Vagina (tissue), 2 donors: ENCODE measurements at places on chromosomes 4 and X. TPM values are rescaled to one million over a fixed set of nuclear protein-coding genes. Genes with fewer than 3 reads are reported as not detected.
A peak's percentile ranks its signal among the peaks of the same experiment; 100 is the strongest.

DNA sequence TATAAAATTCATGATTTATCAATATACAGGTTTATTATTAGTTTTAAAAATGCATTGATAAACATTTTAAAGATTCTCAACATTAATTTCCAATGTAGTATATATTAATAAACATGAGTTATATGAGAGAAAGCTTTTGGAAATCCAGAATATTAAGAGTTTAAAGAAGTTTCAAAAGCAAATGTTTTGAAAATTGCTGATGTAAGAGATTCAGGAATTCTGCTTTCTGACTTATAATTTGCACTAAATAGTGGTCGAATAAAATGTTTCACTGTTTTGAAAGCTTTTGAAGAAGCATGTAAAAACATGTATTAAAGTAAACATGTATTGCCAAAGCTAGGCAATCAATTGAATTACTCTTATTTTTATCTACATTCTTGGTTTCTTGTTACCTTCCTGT, 151.2 kb upstream of the CXorf51B start:
- no peak overlapping the region for H3K27ac ChIP-seq
- no peak overlapping the region for H3K4me3 ChIP-seq
- H3K27me3 ChIP-seq: no peaks in the 10 kb centered on the region
- no peak for DNase-seq
- H3K36me3 ChIP-seq: no peaks in the 10 kb centered on the region
- no peaks in the 10 kb centered on the region for H3K4me1 ChIP-seq

The NRK gene
- total RNA-seq: 0.49 TPM

DNA sequence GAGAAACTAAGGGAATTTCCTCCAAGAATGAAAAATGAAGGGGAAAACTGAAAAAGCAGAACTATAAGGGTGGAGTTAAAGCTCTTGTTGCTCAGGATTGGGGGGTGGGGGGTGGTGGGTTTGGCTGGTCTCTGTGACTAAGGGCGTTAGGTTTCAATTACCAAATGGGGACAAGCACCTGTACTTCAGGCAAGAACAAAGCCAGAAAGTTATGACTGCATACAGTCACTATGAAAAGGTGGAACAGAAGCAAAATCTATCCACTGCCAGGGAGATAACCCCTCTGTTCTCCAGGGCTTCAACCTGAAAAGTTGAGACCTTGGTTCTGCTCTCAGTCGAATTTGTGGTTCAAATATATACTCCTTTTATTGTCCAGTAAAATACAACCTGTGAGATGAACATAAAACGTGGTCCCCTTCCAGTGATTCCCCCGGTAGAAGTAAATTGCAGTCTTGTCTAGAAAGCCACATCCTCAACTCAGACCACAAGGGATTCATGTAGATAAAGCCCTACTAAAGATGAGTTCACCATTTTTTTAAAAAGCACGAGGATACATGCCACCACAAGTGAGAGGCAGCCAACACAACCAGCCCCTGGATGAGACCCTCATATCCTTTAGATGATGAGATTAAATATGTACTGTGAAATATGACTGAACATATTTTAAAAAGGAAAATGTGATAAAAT, 257.1 kb upstream of the RPS6KA3 start:
- no peaks in the 10 kb centered on the region for H3K36me3 ChIP-seq
- H3K27me3 ChIP-seq: no peaks in the 10 kb centered on the region
- H3K4me3 ChIP-seq: no peak overlapping the region
- no peak overlapping the region for H3K27ac ChIP-seq

- no peaks in the 10 kb centered on the region for H3K36me3 ChIP-seq
- no peaks in the 10 kb centered on the region for H3K4me1 ChIP-seq
- H3K27me3 ChIP-seq: no peaks in the 10 kb centered on the region
- no peak overlapping the region for H3K4me3 ChIP-seq
- H3K27ac ChIP-seq: no peak overlapping the region
Observed at GRCh38 chr4:79551555-79551954, 143.5 kb upstream of the GK2 start.

- H3K27ac ChIP-seq: no peak overlapping the region
- no peaks in the 10 kb centered on the region for H3K27me3 ChIP-seq
- no peak for DNase-seq
- no peaks in the 10 kb centered on the region for H3K4me1 ChIP-seq
Observed at GRCh38 chrX:15563056-15563455, 37.7 kb downstream of the ACE2 start.

DNA sequence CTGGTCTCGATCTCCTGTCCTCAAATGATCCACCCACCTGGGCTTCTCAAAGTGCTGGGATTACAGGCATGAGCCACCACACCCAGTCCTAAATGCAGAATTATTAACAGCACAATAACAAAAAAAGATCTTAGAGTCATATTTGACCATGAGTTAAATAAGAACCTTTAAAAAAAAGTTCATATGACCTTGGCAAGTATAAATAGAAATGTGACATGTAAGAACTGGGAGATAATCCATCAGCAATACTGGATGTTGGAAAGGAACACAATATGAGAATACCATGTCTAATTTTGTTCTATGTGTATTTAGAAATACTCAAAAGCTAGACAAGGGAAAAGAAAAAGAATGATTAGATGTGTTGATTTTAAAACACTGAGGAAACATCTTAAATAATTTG, 231.6 kb downstream of the RAPGEF2 start:
- H3K27me3 ChIP-seq: no peaks in the 10 kb centered on the region
- H3K4me3 ChIP-seq: no peak overlapping the region
- peaks cover 27% of the 10 kb centered on the region for H3K36me3 ChIP-seq
- no peak for DNase-seq

The BEX2 gene
- total RNA-seq: 7.4 TPM

- H3K27ac ChIP-seq: no peak overlapping the region
- H3K4me3 ChIP-seq: no peak overlapping the region
- no peak for DNase-seq
- no peaks in the 10 kb centered on the region for H3K27me3 ChIP-seq
Observed at GRCh38 chr4:66590488-66591215, 920.4 kb upstream of the EPHA5 start.

DNA sequence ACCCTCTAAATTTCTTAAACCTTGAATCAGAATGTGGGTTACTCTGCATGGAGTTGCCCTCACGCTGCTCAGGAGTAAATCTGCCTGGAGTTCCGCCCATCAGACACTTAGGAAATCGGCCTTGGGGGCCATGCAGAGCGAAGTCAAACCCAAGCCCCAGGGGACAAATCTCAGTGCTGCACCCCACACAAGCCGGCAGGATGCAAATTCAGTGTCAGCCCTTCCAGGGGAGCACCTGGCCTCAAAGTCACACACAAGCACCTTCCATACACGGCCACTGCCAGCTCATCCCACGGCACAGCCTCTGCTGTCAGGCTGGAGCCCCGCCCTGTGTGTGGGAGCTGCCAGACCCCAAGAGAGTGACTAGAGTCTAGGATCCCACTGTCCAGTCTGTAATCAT, 27.4 kb downstream of the RNF212 start:
- H3K36me3 ChIP-seq: no peaks in the 10 kb centered on the region
- peaks cover 18% of the 10 kb centered on the region for H3K4me1 ChIP-seq
- peak; percentile 44 for DNase-seq
- H3K4me3 ChIP-seq: no peak overlapping the region
- H3K27ac ChIP-seq: no peak overlapping the region

- no peaks in the 10 kb centered on the region for H3K36me3 ChIP-seq
- no peak overlapping the region for H3K4me3 ChIP-seq
- H3K27ac ChIP-seq: no peak overlapping the region
Observed at GRCh38 chr4:171667906-171668305, 145.3 kb upstream of the GALNTL6 start.

- no peaks in the 10 kb centered on the region for H3K4me1 ChIP-seq
- no peak overlapping the region for H3K4me3 ChIP-seq
- H3K36me3 ChIP-seq: no peaks in the 10 kb centered on the region
- no peak overlapping the region for H3K27ac ChIP-seq
Observed at GRCh38 chr4:3809451-3810110, 43.4 kb downstream of the ADRA2C start.

- no peak overlapping the region for H3K27ac ChIP-seq
- no peaks in the 10 kb centered on the region for H3K27me3 ChIP-seq
- no peak for DNase-seq
- no peak overlapping the region for H3K4me3 ChIP-seq
Observed at GRCh38 chr4:3250956-3251690, 2.2 kb downstream of the MSANTD1 start.

The HTN3 gene
- not detected for total RNA-seq

- H3K4me1 ChIP-seq: peaks cover 21% of the 10 kb centered on the region
- no peak overlapping the region for H3K4me3 ChIP-seq
- H3K27ac ChIP-seq: no peak overlapping the region
- H3K36me3 ChIP-seq: no peaks in the 10 kb centered on the region
- no peak for DNase-seq
Observed at GRCh38 chr4:113708250-113708649, 53.3 kb downstream of the CAMK2D start.

The MAGEE2 gene
- total RNA-seq: not detected

The STK32B gene
- 6.4 TPM for total RNA-seq

The GAB1 gene
- 29.0 TPM for total RNA-seq

GRCh38 chr4:13470379-13470778, 13.8 kb downstream of the RAB28 start:
- H3K27me3 ChIP-seq: no peaks in the 10 kb centered on the region
- DNase-seq: no peak
- H3K4me3 ChIP-seq: no peak overlapping the region
- H3K36me3 ChIP-seq: no peaks in the 10 kb centered on the region
- no peak overlapping the region for H3K27ac ChIP-seq
- H3K4me1 ChIP-seq: no peaks in the 10 kb centered on the region

The NPNT gene
- total RNA-seq: 11.0 TPM

- DNase-seq: no peak
- peaks cover 44% of the 10 kb centered on the region for H3K4me1 ChIP-seq
- no peak overlapping the region for H3K4me3 ChIP-seq
- peak overlapping the region; percentile 36 for H3K27ac ChIP-seq
- no peaks in the 10 kb centered on the region for H3K36me3 ChIP-seq
- H3K27me3 ChIP-seq: no peaks in the 10 kb centered on the region
Observed at GRCh38 chr4:24778464-24779225, 16.7 kb upstream of the SOD3 start.

DNA sequence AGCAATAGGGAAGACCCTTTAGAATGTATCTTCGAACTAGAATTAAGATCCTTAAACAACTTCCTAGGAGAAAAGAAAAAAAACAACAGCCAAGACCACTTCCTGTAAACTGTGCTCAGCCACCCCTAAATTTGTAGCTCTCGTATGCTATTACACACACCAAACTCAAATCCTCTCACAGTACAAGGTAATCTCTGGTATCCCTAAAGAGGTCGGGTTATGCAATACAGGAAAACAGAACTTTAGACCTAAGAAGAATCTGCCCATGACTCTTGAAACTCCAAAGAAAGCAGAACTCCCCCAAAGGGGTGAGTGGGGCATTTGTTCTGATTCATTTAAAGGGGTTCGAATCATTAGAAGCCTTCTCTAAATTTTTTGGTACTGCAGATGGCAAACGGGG, 170.9 kb upstream of the CASK start:
- H3K4me1 ChIP-seq: no peaks in the 10 kb centered on the region
- no peak overlapping the region for H3K27ac ChIP-seq
- no peaks in the 10 kb centered on the region for H3K27me3 ChIP-seq
- no peaks in the 10 kb centered on the region for H3K36me3 ChIP-seq

The NDST3 gene
- total RNA-seq: 0.74 TPM

DNA sequence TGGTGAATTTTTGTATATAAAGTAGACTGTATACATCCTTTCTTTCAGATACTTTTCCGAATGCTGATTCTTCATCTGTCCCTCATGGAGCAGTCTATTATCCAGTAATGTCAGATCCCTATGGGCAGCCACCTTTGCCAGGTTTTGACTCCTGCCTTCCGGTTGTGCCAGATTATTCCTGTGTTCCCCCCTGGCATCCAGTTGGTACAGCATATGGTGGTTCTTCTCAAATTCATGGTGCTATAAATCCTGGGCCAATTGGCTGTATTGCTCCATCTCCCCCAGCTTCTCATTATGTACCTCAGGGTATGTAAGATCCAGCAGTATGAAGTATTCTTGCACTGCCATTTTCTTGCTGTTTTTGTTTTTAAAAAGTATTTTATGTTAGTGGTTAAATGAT, 78.7 kb downstream of the ALG13 start:
- H3K36me3 ChIP-seq: peaks cover 7% of the 10 kb centered on the region
- no peak for DNase-seq
- no peak overlapping the region for H3K4me3 ChIP-seq
- H3K27me3 ChIP-seq: no peaks in the 10 kb centered on the region
- no peaks in the 10 kb centered on the region for H3K4me1 ChIP-seq

- H3K4me1 ChIP-seq: no peaks in the 10 kb centered on the region
- no peaks in the 10 kb centered on the region for H3K36me3 ChIP-seq
- no peak overlapping the region for H3K4me3 ChIP-seq
- DNase-seq: no peak
Observed at GRCh38 chr4:20391198-20391597, 139.5 kb downstream of the SLIT2 start.

DNA sequence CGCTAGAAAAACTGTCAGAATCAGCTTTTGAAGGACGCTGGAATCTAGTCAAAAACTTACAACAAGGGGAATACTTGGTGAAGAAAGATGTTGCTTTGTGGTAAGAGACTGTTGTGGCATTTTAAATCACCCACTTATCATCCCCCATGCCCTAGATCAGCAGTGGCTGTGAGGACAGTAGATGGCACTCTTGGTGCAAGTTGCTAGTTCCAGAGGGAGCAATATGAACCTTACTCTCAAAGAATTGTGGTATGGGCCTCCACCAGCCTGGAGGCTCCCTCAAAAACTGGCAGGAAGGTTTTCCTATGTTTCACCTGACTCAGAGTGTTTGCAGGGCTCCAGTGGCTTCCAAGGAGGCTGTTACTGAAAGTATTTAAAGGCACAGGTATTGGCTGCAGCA, 37.7 kb upstream of the SLC16A2 start:
- DNase-seq: no peak
- H3K4me3 ChIP-seq: no peak overlapping the region
- H3K4me1 ChIP-seq: no peaks in the 10 kb centered on the region
- H3K27ac ChIP-seq: no peak overlapping the region
- H3K27me3 ChIP-seq: no peaks in the 10 kb centered on the region
- no peaks in the 10 kb centered on the region for H3K36me3 ChIP-seq

- no peaks in the 10 kb centered on the region for H3K27me3 ChIP-seq
- no peaks in the 10 kb centered on the region for H3K36me3 ChIP-seq
Observed at GRCh38 chrX:45719751-45720501, 519.2 kb upstream of the DIPK2B start.

The CACNA1F gene
- total RNA-seq: 0.25 TPM

DNA sequence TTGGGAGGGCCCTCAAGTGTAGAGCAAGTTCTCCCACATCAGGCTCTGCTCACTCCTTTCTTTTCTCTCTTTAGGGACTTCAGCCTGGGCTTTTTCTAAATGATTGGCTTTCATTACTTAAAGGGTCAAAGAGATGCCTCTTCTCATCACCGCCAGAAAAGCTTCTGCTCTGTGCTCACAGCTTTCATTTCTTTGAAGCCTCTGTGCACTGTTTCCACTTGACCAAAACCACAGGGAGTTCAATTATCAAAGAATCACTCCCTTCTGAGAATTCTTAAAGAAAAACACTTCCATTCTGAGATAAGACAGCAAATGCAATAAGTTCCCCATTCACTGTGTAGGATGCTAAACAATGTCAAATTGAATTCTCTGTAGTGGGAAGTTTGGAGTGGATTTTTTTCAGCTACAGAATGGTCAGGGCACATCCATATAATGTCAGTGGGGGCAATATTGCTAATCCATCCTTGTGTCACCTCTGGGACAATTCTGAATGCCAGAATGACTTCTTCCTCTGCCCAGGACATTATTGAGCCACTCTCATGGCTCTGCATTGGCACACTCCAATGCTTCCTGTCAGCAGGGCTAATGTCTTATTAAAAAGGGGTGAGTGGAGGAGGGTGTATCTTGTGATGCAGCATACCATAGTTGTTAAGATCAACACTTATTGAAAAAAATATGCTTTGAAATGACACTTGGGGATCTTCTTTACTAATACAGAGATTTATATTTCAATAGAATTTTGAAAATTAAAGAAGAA, 217.6 kb downstream of the SNCA start:
- H3K4me3 ChIP-seq: no peak overlapping the region
- no peak for DNase-seq
- no peak overlapping the region for H3K27ac ChIP-seq
- H3K27me3 ChIP-seq: no peaks in the 10 kb centered on the region
- no peaks in the 10 kb centered on the region for H3K36me3 ChIP-seq
